ENCODE measurements at places on chromosomes 16 and 17.

- no peak for DNase-seq
These were observed 3.7 kb upstream of the DNASE1 start for GRCh38 chr16:3650631-3651265.

GRCh38 chr16:64858076-64858475 is 263.8 kb downstream of the CDH11 start:
- DNase-seq, result no peak

DNA sequence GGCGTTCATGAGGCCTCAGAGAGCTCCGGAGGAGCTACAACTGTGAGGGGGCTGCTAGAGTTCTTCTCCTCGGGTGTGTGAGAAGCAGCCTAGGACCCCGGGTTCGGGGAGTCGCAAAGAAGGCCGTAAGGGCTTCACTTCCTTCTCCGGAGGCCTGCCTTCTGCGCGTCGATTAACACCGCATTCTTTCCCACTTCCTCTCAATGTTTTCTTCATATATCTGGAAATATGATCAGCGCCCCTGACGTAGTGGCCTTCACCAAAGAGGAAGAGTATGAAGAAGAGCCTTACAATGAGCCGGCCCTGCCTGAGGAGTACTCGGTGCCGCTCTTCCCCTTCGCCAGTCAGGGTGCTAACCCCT is 449 bp downstream of the SMCR8 start:
- no peak for DNase-seq

- DNase-seq, result no peak
These were observed 167.0 kb downstream of the UTP18 start for GRCh38 chr17:51427323-51427811.

GRCh38 chr17:81939881-81940385 is 2.8 kb upstream of the PYCR1 start:
- DNase-seq, result no peak

All from NCI-H1694 (cell line).